ENCODE measurements at places on chromosomes 1 and 21.

GRCh38 chr1:107549152-107549810 is 408.4 kb downstream of the NTNG1 start:
- DNase-seq = no peak

DNA sequence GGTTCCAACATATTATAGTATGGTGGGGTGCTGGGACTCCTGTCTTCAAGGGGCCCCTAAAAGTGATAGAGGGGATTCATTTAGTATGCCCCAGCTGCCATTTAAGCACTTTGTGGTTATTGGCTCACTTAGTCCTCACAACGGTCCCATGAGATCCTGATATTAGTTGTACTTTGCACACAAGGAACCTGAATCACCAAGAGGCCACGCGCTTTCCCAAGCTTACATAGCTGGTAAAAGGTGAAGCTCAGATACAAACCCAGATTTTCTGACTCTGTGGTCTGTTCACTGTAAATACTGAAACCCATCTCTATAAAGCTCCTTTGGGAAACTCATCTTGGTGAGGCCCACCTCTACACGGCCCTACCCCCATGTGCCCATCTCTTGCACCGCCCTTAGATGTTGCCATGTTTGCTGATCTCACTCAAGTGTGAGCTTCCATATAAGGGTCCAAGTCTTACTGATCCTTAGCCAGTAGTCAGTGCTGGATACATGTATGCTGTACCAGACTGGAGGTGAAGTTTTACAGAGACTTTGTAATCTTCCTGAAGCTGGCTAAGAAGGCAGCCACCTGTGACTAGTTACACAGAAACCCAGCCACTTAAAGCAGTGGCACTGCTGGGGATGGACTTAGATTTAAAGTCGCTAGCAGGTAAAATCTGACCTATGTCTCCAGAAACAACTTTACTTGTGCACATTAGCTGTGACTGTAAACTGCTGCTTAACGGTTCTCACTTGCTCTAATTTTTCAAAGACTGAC is 124.4 kb upstream of the HOOK1 start:
- DNase-seq = no peak

GRCh38 chr1:206470692-206471414 is 577 bp downstream of the IKBKE start:
- DNase-seq = no peak

- no peak for DNase-seq
These were observed 10.1 kb upstream of the ERICH3 start for GRCh38 chr1:74683656-74684055.

GRCh38 chr1:53409695-53410094 is 49.5 kb upstream of the DMRTB1 start:
- no peak for DNase-seq

- DNase-seq = no peak
These were observed 102.7 kb downstream of the PTPRU start for GRCh38 chr1:29338908-29339575.

Measured in omental fat pad (tissue), 4 donors.